ENCODE measurements at places on chromosomes 12 and 14.

GRCh38 chr12:34598352-34598827 is 576.1 kb downstream of the ALG10 start:
- DNase-seq, result no peak

- DNase-seq, result no peak
These were observed 31.5 kb upstream of the GTF2A1 start for GRCh38 chr14:81252278-81252677.

- DNase-seq, result no peak
These were observed 4.3 kb upstream of the HIF1A start for GRCh38 chr14:61690982-61691381.

DNA sequence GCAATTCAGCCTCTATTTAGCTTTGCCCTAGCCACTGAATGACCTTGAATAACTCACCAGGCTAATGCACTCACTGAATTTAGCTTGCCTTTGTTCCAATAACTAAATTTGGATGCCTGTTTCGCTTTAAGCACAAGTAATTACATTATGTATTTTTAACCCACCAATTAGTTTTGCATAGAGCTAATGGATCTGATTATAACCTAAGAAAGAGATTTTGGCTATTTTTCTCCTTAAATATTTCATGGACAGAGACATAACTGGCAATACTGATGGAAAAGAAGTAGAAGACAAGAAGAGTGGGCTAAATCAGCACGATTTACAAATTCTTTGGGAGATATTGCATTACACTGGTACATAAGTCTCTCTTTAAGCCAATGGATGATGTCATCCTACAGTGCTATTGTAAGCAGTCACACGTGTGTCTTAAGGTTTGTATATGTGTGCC is 85.7 kb downstream of the AKAP6 start:
- no peak for DNase-seq

GRCh38 chr14:36652542-36653201 is 9.0 kb upstream of the PAX9 start:
- no peak for DNase-seq

GRCh38 chr14:75578102-75578785 is at the start of gene FLVCR2:
TSS of gene FLVCR2 (plus strand) at chr14:75578620. CDS start at chr14:75578973, 353 bp downstream.
- DNase-seq, result peak; percentile 30

- no peak for DNase-seq
These were observed 1.3 kb upstream of the NGB start for GRCh38 chr14:77272261-77272660.

GRCh38 chr12:28027947-28028724 is 55.6 kb upstream of the PTHLH start:
- DNase-seq, result no peak

DNA sequence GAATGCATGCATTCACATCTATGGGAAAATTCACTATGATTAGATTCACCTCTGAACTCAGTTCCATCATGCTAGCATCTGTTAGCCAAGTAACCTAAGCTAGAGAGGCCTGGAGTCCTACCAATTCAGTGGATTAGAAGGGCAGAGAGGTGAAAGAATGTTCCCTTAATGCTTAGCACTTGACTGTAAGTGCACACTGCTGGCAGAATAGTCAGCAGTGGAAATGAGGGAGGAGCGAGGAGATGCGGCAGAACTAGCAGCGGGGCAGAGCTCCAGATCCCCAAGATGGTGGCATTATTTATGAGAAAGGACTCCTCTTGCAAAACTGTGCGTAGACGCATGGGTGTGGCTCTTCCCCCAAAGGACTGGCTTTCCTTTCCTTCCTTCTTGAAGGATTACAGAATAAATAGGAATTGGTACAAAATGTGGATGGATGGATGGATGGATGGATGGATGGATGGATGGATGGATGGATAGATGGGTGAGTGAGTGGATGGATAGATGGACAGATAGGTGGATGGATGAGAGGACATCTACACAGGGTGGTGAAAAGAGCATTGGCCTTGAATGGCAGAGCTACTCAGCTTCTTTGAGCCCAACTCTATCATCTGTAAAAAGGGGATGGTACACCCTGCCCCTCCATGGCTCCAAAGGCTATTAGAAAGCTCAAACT is 227.2 kb downstream of the CHST11 start:
- DNase-seq, result no peak

- DNase-seq, result no peak
These were observed 34.5 kb downstream of the SMOC1 start for GRCh38 chr14:69913686-69914085.

- DNase-seq, result peak; percentile 11
These were observed 238.5 kb downstream of the RBM19 start for GRCh38 chr12:113727651-113728061.

- DNase-seq, result no peak
These were observed 94.1 kb downstream of the PHETA1 start for GRCh38 chr12:111274777-111275176.

DNA sequence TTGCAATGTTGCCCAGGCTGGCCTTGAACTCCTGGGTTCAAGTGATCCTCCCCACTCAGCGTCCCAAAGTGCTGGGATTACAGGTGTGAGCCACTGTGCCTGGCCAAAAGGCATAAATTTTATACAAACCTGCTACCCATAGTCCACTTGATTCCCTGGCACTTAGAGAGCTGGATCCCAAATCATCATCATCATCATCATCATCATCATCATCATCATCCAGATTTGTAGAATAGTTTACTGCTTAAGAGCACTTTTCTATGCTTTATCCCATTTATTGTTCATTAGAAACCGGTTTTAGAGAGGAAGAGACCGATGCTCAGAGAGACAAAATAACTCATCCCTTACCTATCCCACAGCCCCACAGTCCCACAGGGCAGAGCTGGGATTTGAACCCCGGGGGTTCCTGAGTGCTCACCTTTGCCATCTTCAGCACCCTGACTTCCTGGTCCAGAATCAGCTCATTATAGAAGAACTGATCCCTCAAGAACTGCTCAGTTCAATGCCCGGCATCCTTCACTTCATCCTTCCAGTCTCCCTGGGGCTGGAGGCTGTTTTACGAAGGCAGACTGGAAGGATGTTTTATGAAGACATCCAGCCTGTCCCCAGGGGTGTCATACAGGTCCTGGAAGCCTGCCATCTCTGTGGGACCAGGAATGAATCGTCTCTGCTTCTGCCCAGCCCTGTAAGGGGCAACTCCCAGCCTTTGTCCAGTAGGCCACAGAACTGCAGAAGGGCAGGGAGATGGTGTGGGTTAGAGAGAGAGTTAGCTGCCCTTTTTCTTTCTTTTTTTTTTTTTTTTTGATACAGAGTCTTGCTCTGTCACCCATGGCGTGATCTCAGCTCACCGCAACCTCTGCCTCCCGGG is 20.2 kb upstream of the OASL start:
- no peak for DNase-seq

GRCh38 chr12:41287500-41288141 is 99.5 kb downstream of the PDZRN4 start:
- DNase-seq, result no peak

DNA sequence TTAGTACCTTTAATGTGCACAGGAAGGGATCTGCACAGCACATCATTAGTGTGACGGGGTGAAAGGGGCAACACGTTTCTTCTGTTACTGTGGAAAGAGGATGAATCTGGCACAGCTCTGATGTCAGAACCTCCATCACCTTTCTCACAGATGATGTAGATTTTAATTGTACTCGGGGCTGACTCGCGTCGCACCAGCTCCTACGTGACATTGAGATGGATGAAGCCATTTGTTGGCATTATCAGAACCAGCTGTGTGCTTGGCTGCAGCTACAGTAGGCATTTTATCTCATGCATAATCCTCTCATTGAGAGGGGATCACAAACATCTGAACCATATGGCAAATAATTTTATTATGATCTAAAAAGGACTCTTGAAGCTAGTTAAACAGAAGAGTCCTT is 173.6 kb downstream of the PDZRN4 start:
- no peak for DNase-seq

DNA sequence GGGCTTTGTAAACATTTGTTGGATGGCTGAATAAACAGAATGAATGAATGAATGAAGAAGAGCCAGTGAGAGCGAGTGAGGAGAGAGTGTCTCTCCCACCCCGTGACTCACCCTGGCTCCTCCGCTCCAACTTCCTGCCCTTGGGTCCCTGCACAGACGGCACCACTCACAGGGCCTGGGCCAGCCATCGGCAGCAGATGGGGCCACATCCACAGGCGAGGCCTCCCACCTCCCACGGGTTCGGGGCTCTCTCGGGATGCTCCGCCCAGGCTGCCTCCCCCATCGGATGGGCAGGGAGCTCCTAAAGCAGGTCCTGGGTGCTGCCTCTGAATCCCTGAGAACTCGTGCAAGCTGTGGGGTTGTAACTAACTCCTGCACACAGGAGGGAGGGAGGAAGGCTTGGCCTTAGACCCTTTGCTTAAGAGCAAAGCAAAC is 41.3 kb downstream of the CCNK start:
- no peak for DNase-seq

GRCh38 chr12:9706086-9706685 is 26.7 kb downstream of the CLECL1 start:
- DNase-seq, result no peak

DNA sequence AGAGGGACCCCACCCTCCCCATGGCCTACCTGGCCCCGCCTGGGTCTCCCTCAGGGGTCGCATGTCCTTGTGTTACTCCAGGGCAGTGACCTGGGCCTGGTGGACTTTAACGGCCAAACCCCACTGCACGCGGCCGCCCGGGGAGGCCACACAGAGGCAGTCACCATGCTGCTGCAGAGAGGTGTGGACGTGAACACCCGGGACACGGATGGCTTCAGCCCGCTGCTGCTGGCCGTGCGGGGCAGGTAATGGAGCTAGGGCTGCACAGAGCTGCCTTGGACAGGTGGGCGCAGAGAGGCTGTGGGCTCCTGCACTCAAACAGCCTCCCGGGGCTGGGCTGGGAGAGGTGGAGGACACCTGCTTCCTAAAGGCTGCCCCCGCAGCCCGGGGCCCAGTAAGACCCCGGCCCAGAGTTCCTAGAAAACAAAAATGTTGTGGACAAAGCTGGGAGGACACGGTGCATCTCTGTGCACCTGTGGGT is 21.6 kb downstream of the ASPG start:
- DNase-seq, result no peak

DNA sequence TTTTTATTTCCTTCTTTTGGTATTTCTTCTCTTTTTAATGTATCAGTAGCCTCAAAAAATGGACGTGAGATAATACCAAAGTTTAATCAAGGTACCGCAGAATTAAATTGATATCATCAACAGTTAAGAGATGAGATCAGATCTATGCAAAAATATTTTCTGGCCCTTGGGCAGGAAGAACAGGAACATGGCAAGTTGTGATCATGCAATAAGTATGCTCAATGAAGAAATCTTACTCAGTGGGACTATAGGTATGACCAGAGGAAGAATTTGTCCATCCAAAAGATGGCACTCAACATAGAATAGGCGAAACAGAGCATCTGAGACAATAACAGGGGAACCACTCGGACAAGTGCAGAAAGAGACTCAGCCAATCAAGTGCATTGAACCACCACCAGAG is 914 bp upstream of the GARIN2 start:
- DNase-seq, result no peak

- peak; percentile 64 for DNase-seq
These were observed 9.4 kb upstream of the KRT74 start for GRCh38 chr12:52582971-52583456.

- no peak for DNase-seq
These were observed 7.3 kb downstream of the TESC start for GRCh38 chr12:117091758-117092510.

- no peak for DNase-seq
These were observed 69.2 kb upstream of the PSMA6 start for GRCh38 chr14:35222872-35223466.

DNA sequence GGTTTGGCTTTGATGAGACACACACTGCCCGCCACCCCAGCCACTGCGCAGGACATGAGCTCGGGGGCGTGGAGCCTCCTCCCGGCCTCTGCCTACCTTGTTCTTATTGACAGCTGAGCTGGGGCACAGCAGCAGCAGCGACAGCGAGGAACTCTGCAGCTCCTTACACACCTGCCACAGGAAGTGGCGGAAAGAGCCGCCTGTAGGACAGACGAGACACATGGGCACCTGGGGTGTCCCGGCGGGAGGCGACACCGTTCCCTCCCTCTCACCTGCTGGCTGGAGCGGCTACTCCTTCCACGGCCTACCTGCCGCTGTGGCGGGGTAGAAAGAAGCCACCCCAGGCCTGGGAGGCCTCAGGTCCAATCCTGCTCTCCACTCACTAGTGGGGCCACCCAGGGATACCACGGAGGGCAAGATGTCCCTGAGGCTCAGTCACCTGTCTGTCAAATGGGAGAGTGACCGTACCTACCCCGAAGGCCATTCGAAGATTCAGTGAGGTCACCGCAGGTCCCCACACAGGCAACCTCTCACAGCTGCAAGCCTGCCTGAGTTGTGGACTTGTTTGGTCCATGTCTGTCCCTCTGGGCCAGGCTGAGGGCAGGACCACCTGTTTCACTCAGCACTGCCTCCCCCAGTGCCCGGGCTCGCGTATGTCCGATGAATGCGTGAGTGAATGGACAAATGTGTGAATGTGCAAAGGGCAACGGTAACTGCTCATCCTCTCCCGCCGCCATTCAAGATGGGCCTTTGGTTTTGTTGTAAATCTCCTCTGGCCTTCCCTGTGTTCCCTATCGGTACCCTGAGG is 42.6 kb downstream of the TRAFD1 start:
- DNase-seq, result no peak

GRCh38 chr12:13220838-13221237 is 24.3 kb downstream of the EMP1 start:
- DNase-seq, result no peak

DNA sequence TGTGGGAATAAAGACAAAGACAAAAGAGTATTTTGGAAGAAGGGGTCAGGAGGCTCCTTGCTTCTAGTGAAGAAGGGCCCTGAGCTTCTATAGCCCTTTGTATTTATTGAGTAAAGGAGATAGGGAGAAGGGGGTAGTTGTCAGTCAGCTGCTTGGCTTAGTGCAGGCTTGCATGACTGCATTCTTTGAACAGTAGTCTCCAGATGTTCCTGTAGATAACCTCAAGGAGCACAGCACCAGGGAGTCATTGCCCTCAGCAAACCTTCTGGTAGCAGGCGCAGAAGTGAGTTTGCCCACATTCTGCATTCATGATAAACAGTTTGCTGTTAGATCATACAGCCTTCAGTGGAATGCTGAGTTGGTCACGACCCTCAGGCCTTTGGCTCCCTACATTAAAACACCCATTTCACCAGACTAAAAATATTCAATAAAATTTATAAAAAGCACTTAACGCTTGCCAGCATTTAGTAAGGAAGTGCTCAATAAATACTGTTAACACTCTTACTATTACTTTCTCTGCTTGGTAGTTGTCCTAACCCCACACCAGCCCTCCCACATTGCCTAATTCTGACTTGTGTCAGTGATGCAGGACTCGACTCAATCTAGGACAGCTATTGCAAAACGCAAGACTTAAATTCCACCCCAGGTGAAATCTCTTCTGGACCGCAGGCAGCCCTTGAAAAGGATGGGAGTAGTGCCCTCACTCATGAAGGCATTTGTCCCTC is 3.0 kb upstream of the DHRS4 start:
- no peak for DNase-seq

- DNase-seq, result no peak
These were observed 575.5 kb downstream of the ALG10 start for GRCh38 chr12:34597548-34598351.

GRCh38 chr12:7026854-7027253 is 8.6 kb upstream of the LPCAT3 start:
- no peak for DNase-seq

GRCh38 chr12:106187842-106188241 is 49.1 kb upstream of the NUAK1 start:
- no peak for DNase-seq

- no peak for DNase-seq
These were observed 26.4 kb downstream of the TBX3 start for GRCh38 chr12:114657597-114657920.

- no peak for DNase-seq
These were observed 20.1 kb downstream of the PACS2 start for GRCh38 chr14:105334383-105335230.
